ENCODE measurements at places on chromosomes 16 and 17.

GRCh38 chr16:85641776-85642176 lies 28.7 kb downstream of the GSE1 start:
- DNase-seq: no peak

DNA sequence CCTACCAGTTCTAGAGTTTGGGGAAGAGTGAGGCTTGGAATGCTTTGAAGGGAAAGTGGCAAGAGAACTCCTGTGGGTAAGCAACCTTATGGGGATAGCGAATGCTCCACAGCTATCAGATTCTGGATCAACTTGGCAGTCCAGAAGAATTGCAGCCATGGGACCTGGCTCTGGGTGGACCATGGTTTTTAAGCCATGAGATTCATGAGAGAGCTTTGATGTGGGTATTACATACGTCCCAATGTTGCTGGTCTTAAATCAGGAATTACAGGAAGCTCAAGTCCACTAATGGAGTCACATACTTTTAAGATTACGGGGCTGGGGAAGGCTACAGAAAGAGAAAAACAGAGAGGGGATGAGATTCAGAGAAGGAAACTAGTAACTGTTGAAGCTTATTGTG lies 142.5 kb upstream of the ELAC2 start:
- no peak for DNase-seq

GRCh38 chr16:50056226-50056625 lies 9.5 kb upstream of the HEATR3 start:
- DNase-seq: no peak

DNA sequence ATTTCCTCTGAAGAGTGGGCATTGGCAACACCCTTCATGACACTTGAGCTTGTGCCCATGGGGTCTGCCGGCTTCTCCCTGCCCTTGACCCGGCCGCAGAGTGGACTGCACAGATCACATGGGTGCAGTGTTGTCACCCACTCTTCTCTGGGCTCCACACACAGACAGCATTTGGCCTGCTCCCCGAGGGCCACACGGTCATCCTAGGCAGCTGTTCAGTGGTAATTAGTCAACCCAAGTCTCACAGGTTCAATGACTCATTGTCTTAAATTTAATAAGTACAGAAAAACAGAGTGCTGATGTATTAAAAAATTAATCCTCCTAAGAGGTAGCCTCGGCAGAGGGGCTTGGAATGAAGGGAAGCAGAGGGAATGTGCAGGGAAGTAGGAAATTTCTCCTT lies 204.8 kb downstream of the MSI2 start:
- DNase-seq: no peak

GRCh38 chr17:78151514-78152008 lies 5.4 kb downstream of the C17orf99 start:
- no peak for DNase-seq

- no peak for DNase-seq
Observed at GRCh38 chr16:53852678-53853077, 148.7 kb downstream of the FTO start.

DNA sequence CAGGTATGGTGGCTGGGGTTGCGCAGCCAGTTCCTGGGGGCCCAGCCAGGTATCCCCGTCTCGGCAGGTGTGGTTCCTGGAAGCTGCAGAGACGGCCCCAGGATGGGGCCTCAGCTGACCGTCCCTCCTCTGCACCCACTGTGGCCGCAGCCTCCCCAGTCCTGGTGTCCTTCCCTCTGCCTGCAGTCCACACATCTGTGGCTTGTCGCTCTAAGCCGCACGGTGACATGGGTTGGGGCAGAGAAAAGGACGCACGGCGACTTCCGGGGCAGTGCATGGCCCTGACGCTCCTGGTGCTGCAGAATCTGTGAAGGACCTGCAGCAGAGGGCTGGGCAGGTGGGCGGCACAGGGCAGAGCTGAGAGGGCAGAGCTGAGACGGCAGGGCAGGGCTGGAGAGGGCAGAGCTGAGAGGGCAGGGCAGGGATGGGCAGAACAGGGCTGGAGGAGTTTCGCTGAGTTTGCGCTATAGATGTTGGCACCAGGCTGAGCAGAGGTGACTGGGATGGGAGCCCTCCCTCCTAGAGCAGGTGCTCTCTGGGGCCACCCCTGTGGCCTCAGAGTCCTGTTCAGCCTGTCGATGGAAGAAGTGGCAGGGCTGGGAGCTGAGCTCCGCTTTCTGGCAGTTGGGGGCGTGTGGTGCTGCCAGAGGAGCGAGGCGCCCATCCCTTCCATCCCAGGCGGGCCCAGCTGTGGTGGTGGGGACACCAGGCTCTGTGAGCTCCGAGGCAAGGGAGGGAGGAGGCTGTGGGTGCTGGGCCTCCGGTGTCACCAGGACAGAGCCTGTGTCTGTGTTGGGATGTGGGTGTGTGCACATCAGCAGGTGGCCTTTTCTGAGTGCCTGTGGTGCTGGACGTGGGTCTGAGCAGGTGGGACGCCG lies 23.0 kb downstream of the TSC2 start:
- no peak for DNase-seq

GRCh38 chr17:68352041-68352440 lies 60.7 kb downstream of the ARSG start:
- no peak for DNase-seq

DNA sequence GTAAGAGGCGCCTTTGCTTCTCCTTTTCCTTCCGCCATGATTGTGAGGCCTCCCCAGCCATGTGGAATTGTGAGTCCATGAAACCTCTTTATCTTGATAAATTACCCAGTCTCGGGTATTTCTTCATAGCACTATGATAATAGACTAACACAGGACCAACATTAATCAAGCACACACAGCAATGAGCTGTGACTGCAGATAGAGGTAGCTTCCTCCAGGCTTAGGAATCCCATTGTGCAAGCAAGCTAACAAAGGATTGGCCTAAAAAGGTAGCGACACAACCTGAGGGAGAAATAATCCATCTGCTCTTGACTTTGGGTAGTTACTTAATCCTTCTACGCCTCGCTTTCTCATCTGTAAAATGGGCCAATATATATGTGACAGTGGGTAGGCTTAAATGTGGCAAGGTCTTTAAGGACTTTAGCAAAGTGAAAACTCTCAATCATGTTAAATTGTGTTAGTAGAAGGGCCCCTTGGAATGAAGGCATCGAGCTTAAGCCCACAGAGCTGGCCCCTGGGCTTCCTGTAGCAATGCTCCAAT lies 393.6 kb downstream of the SOX9 start:
- no peak for DNase-seq

DNA sequence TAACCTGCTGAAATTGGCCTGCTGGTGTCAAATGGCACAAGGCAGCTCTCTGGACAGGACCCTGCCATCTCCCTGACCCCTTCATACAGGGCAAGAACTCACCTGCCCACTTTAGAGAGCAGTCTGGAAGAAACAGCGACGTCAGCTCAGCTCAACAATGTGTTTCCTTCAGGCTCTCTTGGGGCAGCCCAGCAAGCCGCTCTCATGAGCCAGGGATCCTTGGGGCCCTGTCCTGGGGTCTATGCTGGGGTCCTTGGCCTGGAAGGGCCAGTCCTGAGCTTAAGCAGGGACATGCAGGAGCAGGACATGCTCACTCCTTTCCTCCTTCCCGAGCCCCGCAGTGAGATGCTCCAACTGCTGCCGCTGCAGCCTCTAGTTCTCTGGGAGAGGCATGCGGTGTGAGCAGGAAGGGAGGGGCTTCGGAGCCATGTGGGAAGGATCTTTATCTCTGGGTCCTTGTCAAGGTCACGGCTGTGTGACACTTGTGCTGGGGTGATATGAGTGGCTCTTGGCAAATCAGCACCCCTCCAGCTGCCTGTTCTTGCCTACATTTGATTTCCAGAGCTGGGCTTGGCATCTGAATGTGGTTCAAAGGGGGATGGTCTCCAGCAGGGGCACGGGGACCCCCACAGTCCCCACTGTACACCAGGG lies 3.4 kb downstream of the C1QTNF1 start:
- no peak for DNase-seq

DNA sequence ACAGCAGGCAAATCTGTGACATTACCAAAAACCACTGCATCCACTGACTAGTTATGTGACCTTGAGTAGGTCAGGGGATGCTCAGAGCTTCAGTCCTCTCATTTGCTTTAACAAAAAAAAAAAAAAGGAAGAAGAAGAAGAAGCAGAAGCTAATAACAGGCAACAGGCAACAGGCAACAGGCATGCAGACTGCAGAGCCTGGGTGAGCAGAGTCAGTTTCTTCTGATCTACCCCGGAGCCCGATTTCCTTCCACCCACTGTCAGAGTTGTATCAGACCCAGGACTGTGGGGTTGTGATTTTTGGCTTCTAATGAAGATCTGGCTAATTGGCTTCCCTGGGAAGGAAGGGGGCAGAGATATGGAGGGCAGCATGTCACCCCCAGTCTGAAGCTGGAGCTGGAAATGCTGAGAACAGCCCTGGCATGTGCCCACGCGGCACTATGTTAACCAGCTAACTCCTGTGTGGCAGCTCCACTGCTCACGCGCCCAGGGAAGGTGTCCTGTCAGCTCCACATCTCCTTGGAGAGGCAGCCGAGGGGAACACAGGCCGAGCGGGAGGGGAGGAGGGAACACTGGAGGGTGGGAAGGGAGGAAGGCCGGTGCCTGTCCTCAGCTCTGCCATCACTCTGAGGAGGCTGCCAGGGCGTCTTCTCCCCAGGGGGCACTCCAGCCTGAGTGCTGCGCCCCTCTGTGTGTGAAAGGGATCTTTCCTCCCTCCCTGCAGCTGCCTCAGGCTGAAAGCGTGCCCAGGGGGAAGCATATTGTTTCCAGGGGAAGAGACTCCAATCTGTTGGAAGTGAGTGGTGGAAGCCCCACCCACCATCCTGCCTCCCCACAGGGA lies 17.6 kb downstream of the SRCIN1 start:
- DNase-seq: no peak

GRCh38 chr17:6755731-6756184 lies at the start of gene XAF1:
TSS of gene XAF1 (plus strand) at chr17:6756046. CDS start at chr17:6756079, 33 bp downstream.
- DNase-seq: no peak

DNA sequence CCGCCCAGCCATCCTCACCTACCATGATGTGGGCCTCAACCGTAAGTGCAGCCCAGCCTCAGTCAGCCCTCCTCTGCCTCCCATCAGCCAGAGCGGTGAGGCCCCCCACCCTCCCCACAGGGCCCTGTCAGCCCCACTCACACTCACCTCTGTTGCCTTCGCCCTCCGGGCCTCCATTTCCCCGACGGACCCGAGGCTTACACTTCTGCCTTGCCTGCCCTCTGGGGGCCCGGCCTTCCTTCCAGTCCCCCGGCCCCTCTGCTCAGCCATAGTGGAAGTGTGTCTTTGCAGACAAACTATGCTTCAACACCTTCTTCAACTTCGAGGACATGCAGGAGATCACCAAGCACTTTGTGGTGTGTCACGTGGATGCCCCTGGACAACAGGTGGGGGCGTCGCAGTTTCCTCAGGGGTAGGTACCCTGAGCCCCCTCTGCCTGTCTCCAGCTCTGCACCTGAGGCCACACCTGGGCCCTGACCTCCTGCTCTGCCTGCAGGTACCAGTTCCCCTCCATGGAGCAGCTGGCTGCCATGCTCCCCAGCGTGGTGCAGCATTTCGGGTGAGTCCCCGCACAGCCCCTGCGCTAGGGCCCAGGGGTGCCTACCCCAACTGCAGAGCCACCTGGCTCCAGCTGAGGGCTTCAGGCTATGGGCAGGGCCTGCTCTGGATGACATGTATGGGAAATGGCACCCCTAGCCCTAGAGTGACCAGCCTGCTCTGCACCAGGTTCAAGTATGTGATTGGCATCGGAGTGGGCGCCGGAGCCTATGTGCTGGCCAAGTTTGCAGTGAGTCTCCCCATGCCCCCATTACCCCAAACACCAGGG lies 4.1 kb downstream of the NDRG4 start:
- no peak for DNase-seq

GRCh38 chr16:23064639-23065038 lies 84.6 kb downstream of the USP31 start:
- no peak for DNase-seq

DNA sequence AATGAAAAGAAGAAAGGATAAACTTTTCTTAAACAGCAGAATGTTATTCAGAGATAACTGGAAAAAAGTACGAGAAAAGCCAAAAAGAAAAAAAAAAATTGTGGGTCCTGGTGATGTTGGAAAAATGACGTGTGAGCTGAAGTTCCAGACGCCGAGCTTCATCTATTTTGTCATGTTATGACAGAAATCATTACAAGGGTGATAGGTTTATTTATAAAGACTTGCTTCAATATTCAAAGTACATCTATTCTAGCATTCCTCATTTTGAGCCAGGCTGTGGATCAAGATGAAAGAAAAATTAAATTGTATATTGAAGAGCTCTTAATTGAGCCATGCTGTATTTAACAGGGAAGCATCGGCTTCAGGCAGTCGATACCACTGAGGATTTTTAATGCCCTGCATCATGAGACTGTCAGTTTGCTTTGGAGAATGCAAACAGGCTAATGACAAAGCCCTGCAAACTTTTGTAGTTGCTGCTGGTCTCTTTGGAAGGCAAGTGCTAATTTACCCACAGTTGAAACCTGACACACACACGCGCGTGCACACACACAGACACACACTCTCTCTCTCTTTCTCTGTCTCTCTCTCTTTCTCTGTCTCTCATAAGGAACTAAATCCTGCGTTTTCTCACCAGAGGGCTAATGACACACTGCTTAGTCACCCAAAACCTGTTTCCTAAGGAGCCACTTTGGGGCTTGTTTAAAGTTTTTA lies 110.7 kb downstream of the WWOX start:
- DNase-seq: no peak

DNA sequence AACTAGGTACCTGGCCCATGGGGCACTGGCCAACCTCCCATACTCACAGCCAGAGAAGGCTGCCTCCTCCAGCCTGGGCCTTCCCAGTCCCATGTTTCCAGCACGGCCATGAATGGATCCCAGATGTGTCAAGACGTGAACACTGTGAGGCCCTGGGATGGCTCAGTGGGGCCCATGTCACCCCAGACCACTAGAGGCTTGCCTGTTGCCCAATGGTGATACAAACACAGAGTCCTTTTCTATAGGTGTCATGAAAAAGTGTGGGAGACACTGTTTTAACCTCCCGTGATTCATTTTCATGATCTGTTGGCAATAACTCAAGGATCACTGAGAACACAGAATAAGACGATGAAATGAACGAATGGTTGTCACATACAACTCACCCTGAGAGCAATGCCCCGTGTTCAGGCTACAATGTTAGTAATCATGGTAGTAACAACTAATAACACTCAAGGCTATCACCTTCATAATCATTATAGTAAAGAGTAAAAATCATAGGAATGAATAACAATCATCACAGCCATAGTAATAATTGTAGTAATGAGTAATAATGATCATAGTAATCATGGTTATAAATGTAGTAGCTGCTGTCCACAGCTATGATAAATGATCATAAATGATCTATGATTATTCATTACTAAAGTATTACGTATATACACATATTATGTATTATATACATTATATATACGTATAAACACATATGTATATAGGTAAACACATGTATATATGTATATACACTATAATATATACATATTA lies 64.0 kb downstream of the DYNLRB2 start:
- DNase-seq: no peak

GRCh38 chr17:3770466-3770865 lies 30.5 kb downstream of the ITGAE start:
- no peak for DNase-seq

GRCh38 chr16:72480911-72481310 lies 309.0 kb upstream of the PMFBP1 start:
- DNase-seq: no peak

DNA sequence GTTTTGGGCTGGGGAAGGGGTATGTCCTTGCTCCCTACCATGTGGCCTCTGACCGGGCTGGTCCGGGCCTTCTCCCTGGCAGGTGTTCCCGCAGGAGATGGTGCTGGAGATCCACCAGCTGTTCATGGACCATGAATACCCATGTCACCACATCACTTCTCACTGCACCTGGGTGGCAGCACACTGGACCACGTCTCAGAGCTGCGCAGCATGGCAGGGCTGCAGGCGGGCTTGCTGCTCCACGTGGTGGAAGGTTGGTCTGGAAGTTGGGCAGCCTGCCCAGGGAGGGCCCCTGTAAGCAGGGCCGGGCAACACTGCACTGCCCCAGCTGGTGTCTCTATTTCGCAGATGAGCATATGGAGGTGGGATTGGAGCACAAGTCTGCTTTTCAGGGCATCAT lies 169.5 kb upstream of the ZNF267 start:
- DNase-seq: no peak

All from NCI-H748 treated with DMSO at 0.1 percent for 48 hours (cell line).